ENCODE measurements at places on chromosomes 16 and 17.

DNA sequence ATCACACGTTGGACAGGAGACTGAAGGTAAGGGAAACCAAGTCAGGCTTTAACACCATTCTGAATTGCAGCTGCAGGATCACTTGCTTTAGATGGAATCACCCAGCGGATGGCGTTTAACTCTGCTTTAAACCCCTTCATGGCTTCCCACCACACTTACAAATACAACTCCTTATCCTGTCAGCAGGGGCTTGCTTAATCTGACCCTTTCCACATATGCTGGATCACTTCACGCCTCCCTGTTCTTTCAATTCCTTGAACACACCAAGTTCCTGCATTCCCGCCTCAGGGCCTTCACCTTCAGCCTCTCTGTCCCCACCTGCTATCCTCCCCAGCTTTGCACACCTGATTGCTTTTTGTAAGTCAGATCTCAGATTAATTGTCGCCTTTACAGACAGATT is 442.2 kb downstream of the MAF start:
- DNase-seq = no peak

- DNase-seq = no peak
Measured at GRCh38 chr17:279331-279730, 73.3 kb downstream of the RPH3AL start.

DNA sequence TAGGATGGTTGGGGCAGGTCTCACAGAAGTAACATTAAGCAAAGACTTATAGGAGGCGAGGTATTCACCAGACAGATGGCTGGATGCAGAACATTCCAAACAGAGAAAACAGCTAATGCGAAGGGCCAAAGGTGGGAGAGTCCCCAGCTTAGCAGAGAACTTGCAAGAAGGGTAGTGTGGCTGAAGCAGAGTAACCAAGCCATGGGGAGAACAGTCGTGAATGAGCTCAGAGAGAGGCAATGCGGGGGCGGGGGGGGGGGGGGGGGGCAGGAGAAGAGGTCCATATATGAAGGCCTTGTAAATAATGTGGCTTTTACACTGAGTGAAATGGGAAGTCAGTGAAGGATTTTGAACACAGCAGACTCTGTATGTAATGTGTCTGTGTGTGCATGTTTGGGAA is 81.3 kb downstream of the SMG6 start:
- DNase-seq = no peak

- DNase-seq = no peak
Measured at GRCh38 chr17:1597861-1598342, 30.7 kb downstream of the SLC43A2 start.

DNA sequence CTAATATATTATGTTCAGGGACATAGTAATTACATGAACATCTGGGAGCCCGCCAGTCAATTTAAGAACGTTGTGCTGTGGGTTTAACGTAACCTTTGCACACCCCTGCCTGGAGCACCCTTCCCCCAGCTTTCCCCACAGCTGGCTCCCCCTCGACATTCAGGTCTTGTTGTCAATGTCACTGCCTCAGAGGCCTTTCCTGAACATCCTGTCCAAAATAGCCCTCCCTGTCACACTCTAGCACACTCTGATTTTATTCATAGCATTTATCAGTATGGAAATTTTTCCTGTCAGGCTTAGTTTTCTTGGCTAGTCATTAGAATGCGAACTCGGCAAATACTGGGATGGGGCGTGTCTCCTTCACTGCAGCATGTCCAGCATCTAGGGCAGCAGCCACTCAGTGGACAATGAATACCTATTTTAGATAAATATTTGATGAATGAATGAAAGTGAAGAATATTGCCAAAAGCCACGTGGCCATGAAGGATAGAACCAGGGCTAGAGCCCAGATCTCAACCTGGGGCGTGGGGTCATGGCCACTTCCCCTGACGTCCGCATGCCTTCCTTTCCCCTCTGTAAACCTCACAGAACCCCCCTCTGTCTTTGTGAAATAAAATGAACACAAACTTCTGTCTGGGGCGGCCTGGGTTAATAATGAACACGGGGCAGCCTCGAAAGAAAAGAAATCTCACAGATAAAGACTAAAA is 10.5 kb downstream of the PIK3R6 start:
- DNase-seq = no peak

GRCh38 chr16:84826558-84826941 is 6.8 kb downstream of the CRISPLD2 start:
- DNase-seq = no peak

GRCh38 chr17:3512505-3513171 is 36.8 kb downstream of the ASPA start:
- no peak for DNase-seq

- DNase-seq = no peak
Measured at GRCh38 chr17:28807925-28808634, 34.5 kb downstream of the FAM222B start.

GRCh38 chr16:2159175-2159838 is 3.7 kb downstream of the TRAF7 start:
- no peak for DNase-seq

DNA sequence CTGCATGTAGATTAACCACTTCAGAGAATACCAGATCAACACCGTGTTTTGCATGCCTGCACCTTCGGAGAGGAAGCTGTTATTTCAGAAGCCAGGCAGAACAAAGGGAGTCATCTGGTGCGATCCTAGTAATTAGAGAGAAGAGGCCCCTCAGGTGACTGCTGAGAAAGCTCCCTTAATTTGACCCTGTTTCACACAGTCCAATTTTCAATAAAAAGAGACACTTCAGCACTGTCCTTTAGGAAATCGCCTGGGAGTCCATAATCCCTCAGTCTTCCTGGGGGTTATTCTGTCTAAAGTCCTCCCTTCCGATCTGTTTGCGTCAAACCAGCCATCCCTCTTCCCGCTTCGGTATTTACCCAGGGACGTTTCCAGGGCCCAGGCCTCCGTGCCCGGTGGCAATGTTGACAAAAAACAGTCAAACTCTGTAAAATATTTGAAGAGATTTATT is 23.4 kb upstream of the TNRC6C start:
- no peak for DNase-seq

DNA sequence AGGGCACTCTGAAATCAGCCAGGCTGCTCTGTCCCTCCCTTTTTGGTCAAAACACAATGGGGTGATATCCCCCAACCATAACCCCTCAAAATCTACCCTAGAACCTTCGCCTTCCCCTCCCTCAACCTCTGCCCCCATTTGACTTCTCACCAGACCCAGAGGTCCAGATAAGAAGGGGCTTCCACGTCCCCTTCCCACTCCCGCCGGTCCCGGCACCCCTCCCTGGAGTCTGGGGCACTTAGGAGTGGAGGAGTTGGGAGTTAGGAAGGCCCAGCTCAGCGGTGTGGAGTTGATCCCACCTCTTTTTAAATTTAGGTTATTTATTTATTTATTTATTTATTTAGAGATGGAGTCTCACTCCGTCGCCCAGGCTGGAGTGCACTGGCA is 619 bp upstream of the TMEM92 start:
- DNase-seq = no peak

DNA sequence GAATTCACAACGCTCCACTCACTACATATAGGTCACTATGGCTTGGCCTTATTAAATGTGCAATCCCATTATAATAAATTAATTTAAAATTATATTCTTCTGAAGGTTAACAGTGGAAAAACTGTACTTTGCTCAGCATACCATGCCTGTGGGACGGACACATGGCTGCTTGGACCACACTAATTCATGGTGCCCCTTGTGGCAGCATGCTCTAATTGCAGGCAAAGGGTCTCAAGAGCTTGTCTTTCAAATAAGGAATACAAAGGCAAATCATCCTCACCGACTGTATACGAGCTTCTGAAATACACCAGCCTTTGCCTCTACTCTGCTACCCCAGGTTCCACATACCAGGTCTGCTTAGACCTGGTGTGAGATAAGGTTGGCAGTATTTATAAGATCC is 11.7 kb downstream of the SMPD3 start:
- DNase-seq = no peak

DNA sequence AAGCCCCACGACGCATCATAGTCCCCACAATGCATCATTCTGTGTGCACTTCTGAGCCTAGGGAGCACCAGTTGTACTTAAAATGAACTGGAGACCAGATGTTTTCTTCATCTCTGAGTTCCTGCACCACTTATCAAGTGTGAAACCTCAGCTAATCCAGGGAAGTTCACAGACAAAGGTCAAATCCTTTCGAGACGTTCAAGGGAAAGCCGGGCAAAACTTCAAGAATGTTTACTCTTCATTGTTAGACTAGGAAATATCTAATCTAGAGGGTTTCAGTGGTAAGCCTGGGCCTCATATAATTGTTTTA is 4.6 kb upstream of the PMP22 start:
- no peak for DNase-seq

DNA sequence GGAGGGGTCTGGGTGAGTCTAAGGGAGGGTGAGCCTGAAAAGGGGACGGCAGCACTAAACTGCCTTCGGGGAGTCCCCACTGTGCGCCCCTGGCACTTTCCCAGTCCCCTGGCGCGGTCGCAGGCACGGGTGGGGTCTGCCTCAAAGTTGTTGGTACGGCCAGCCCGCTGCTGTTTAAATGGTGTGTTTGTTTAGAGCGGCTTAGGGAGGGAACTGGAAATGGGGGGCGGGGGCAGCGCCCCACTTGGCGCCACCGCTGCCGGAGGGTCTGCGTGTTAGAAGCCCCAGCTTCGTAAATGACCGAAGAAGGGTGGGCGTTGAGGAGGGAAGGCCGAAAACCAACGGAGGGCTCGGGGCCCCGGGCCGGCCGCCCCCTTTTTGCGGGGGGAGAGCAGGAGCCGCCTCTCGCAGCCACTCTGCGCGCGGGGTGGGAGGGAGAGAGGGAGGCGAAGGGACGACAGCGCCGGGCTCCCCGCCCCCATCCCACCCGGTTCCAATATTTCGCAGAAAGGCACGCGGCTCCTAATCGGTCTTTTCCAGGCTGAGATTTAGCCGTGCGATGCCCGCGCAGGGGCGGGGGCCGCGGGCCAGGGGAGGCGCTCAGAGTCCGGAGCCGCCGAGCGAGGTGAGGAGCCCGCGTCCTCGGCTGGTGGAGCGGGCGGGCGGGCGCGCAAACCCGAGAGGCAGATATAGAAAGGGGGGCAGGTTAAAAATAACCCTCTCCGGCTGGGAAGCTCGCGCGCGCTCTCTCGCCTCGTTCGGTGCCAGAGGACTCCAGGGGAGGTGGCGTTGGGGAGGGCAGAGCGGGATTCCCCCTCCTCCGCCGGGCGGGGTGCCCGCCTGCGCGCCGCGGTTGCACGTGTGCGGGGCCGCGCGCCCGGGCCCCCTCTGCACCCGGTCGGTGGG is 54.9 kb downstream of the SREBF1 start:
- peak; percentile 30 for DNase-seq

- DNase-seq = no peak
Measured at GRCh38 chr16:8887952-8888560, 5.9 kb downstream of the LITAFD start.

GRCh38 chr16:13885700-13886099 is 34.3 kb upstream of the ERCC4 start:
- DNase-seq = no peak

DNA sequence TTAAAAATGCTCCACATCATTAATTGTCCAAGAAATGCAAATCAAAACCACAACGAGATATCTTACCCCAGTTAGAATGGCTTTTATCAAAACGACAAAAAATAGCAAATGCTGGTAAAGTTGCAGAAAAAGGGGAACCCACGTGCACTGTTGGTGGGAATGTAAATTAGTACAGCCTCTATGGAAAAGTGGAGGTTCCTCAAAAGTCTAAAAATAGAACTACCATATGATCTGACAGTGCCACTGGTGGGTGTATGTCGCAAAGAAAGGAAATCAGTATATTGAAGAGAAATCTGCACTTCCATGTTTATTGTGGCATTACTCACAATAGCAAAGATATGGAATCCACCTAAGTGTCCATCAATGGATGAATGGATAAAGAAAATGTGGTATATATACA is 38.2 kb upstream of the ZFHX3 start:
- no peak for DNase-seq

- no peak for DNase-seq
Measured at GRCh38 chr17:77025781-77026180, 115.0 kb upstream of the SEC14L1 start.

DNA sequence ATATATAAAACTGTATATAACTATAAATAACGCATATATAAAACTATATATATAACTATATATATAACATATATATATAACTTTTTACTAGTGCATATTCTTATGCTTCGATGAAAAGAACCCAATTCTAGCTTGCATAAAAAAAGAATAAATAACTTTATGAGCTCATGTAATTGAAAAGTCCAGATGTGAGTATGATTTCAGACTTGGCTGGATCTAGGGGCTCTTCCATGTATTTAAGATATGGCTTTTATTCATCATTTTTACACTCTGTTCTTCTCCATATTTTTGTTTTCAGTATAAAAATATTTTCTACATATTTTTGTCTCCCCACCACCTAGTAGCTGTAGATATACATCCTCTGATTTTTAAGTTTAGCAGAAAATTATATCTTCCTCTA is 417.5 kb downstream of the CDH11 start:
- DNase-seq = no peak

GRCh38 chr16:57152096-57153093 is 33.4 kb downstream of the PSME3IP1 start:
- DNase-seq = no peak

DNA sequence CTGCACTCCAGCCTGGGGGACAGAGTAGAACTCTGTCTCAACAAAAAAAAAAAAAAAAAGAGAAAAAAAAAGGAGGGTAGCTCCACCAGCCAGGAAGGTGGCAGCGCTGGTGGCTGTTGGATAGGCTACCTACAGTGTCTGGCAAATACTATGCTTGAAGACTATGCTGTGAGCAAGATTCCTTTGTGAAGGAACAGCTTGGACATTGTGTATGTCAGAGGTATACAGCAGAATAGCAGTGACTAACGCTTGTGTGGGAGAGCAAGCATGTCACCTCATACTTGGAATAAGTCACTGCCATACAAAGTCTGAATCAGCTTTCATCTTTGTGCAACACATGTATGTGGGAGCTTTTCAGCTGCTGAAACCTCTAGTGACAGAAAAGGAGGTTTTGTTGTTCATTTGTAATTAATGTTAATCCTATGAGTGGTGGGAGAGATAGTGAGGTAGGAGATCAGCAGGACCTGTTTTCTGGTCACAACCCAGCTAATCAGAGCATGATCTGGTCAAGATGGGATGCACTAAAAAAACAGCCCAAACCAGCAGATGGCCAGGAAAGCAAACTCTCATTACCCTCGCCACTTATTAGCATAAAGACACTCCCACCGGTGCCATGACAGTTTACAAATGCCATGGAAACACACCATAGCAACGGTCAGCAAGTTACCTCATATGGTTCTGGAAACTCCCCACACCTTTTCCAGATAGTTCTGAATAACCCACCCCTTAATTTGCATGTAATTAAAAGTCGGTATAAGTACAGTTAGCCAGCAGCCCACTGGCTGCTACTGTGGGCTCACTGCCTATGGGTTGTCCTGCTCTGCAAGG is 6.8 kb upstream of the ITGAD start:
- DNase-seq = no peak

GRCh38 chr17:17105976-17106375 is 63.7 kb downstream of the MPRIP start:
- no peak for DNase-seq

GRCh38 chr17:64783031-64783461 is 120.9 kb upstream of the SMURF2 start:
- DNase-seq = no peak

- no peak for DNase-seq
Measured at GRCh38 chr17:32783602-32784001, 93.3 kb downstream of the MYO1D start.
